GM18507 (cell line): ENCODE measurements at places on chromosomes 3 and 15.
A peak's percentile ranks its signal among the peaks of the same experiment; 100 is the strongest.

DNA sequence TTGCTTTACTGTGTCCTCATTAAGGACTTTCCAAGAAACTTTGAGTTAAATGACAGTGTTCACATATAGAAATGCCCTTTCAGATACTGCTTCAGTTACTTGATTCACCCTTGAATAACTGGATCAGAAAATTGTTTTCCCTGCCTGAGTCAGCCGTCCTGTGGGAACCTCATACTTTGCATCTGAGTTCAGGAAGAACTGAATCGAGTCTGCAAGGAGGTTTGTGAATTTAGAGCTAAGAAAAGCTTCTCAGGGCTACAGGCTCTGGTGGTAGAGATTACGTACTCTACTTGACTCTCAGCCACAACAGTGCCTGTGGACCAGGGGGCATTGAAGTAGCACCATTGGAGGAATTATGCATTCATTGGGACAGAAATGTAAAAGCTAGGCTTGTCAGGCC, 252.4 kb upstream of the C2CD4B start:
- no peak for DNase-seq

- no peak for DNase-seq
Observed at GRCh38 chr3:36666166-36666565, 98.2 kb downstream of the DCLK3 start.

GRCh38 chr3:46626039-46626438, 13.7 kb downstream of the FAM240A start:
- no peak for DNase-seq

GRCh38 chr3:22322861-22323260, 571.9 kb upstream of the ZNF385D start:
- no peak for DNase-seq

DNA sequence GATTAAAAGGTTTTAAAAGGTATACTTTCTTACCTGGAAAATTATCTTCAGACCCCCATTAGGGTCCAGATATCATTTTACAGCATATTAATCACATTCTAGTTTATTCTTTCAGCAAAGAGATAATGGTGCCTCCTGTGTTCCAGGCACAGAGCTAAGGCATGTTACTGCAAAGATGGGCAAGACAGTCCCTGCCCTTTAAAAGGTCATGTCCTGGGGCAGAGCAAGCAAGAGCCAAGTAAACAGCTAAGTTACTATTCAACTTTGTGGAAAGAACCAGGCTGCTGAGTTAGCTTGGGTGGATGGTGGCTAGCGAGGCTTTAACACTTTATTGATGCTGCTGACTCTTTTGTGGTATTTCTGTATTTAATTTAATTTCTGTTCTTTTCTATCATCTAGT, 75.0 kb downstream of the LRRC28 start:
- DNase-seq, result no peak

DNA sequence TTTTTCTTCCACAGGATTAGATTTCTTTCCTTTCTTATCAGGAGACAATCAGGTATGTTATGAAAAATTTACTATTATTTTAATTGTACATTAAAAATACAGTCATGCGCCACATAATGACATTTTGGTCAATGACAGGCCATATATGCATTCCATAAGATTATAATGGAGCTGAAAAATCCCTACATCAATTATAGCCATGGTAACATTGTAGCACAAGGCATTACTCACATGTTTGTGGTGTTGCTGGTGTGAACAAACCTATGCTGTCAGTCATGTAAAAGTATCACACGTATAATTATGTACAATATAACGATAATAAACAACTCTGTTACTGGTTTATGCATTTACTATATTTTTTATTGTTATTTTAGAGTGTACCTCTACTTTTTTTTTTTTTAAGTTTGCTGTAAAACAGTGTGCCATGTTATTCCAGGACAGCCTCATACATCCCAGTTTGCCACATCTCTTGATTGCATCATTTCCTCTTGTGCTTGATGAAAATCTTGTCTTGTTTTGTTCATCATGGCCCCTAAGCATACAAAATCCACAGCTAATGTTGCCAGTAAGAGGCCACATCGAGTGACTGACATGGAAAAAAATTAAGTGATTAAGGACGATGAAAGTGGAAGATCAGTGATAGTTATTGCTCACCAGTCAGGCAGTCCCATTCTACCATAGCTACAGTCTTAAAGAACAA, 21.4 kb downstream of the CALML4 start:
- no peak for DNase-seq

DNA sequence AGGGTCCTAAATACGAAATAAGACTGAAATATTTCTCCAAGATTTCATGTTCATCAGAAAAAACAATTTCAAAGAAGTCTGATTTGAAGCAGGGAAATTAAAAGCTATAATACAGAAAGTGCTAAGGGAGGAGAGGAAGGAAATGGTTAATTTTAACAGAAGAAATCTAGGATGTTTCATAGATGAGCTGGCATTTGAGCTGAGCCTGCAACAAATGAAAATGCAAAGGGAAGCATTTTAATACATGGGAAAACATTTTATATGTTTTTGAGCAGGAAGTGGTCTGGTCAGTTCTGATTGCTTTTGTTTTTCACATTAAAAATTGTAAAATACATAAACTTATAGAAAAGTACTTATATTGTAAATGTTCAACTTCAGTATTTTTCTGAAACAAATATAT, 17.2 kb upstream of the RAP2B start:
- no peak for DNase-seq

DNA sequence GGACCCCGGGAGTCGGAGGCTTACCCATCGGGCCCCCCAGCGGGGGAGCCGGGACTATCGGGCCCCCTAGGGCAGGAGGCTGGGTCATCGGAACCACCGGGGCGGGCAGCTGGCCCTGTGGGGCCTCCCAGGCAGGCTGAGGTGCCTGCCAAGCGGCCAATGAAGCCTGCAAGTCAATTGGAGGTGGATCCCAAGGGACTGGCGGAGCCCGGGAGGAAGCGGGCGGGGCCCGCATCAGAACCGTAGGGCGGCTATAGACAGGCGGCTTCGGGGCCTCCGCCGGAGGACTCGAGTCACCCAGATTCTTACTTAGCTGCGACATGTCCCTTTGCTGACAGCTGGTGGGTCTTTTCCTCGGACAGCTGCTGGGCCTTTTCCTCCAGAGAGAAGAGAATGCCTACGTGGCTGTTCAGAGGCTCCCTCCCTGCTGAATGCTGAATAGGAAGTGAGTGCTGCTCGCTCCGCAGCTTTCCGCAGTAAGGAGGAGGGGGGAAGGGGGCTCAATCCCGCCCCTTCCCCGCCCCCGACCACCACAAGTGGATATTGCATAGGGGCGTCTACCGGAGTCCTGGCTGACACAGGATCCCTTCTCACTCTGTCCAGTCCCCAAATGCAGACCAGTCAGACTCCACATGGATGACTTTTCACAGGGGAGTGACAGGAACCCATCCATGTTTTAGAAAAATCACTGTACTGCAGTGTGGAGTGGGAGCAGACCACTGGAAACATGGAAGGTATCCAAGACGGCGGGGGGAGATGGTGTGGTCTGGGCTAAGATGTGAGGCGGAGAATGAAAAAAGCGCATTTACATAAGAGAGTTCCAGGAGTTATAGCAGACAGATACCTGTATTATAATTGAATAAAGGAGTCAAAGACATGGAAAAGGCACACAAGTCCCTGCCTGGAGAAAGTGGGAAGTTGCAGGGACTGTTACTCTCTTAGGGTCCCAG, at the start of gene MAGEL2:
TSS of gene MAGEL2 (minus strand) at position 447 of the 950 bp plus-strand sequence. CDS start at position 322, 125 bp downstream.
- no peak for DNase-seq

DNA sequence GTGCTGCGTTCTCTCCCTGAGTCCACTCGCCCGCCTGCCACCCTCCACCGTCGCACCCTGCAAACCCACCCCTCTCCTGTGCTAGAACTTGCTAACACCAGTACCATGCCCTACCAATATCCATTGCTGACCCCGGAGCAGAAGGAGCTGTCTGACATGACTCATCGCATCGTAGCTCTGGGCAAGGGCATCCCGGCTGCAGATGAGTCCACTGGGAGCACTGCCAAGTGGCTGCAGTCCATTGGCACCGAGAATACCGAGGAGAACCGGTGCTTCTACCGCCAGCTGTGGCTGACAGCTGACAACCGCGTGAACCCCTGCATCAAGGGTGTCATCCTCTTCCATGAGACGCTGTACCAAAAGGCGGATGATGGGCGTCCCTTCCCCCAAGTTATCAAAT, 4.9 kb upstream of the ALAS1 start:
- DNase-seq, result no peak

GRCh38 chr15:29913528-29914135, 91.4 kb upstream of the TJP1 start:
- no peak for DNase-seq

GRCh38 chr3:170458285-170458684, 39.6 kb downstream of the CLDN11 start:
- no peak for DNase-seq

GRCh38 chr3:39849992-39850715, 40.7 kb downstream of the MYRIP start:
- DNase-seq, result no peak

DNA sequence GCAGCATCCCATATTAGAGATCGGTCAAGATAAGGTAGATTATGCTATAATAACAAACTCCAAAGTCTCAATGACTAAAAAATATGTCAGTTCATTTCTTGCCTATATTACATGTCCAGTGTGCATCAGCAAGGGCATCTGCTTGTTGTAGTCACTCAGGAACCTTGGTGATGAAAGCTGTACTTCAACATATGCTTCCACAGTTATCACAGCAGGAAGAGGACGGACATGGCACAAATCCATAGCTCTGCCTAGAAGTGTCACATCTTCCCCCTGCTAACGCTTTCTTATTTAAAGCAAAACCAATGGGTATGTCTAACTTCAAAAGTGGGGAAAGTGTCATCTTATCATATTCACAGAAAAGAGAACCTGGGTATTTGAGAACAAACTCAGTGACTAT, 20.0 kb upstream of the PIAS1 start:
- DNase-seq, result no peak

GRCh38 chr15:85730001-85730820, 64.5 kb downstream of the KLHL25 start:
- peak; percentile 37 for DNase-seq

- no peak for DNase-seq
Observed at GRCh38 chr15:89341316-89342005, 6.8 kb upstream of the POLG start.

DNA sequence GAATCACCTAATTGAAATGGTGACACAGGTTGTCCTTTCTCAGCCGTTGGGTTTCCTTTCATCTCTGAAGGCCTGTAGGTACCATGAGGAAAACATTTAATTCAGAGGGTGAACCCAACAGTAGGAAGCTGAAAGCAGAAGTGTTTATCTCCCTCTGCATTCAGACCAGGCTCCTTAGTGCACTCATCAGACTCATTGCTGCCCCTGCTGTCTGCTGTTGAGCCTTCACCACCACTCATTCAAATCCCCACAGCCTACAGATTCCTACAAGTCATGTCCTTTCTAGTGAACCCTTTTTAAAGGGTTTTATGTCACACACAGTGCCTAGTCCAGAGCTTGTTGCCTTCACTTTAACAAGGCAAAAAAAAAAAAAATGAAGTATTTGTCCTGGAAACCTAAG, 13.4 kb downstream of the WDR48 start:
- DNase-seq, result no peak

DNA sequence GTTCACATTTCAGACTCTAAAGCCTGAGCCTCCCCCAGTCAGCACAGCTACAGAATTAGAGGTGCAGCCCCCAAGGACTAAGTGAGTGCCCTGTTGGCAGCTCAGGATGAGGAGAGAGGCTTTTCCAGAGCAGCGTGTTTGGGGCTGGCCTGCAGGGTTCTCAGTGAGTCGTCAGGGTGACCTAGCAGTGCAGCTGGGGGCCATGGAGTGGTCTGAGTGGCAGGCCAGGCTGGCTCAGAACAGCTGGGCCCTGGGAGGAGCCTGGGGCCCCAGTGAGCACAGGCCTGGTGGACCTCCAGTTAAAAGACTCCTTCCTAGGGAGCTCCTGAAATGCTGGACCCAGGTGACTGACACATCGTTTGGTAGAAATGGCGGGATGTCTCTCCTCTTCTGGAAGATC, 108.3 kb downstream of the SLC49A4 start:
- DNase-seq, result no peak

GRCh38 chr3:40827226-40827625, 302.5 kb downstream of the ZNF621 start:
- DNase-seq, result no peak

GRCh38 chr3:73727117-73727821, 102.5 kb upstream of the PDZRN3 start:
- DNase-seq, result no peak

GRCh38 chr3:56706629-56707028, 23.6 kb upstream of the TASOR start:
- DNase-seq, result no peak

DNA sequence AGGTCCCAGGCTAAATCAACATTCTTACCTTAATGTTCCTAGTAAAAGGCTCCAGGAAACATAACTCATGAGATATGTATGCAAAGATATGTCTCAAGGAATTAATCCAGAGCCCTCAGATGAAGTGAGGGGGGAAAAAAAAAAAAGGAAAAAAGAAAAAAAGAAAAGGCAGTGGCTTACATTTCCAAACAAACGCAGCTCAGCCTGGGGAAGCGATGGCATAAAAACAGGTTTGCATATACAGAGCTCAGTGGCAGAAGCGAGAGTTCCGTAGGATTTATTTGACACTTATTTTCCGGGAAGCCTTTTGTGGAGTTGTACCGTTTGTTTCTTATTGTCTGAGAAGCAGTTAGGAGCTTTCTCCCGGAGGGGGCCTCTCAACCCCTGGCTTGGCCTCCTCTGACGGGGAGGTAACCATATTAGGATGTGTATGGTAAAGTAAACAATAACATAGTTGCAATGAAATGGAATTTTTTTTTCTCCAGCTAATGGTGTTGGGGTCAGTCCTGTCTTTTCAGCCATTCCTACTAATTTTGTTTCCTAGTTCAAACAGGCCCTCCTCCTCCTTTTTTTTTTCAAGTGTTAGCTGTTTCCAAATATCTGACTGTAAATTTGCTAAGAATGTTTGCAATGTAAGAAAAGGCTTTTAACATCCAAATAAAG, 338.6 kb downstream of the FOXP1 start:
- DNase-seq, result no peak

DNA sequence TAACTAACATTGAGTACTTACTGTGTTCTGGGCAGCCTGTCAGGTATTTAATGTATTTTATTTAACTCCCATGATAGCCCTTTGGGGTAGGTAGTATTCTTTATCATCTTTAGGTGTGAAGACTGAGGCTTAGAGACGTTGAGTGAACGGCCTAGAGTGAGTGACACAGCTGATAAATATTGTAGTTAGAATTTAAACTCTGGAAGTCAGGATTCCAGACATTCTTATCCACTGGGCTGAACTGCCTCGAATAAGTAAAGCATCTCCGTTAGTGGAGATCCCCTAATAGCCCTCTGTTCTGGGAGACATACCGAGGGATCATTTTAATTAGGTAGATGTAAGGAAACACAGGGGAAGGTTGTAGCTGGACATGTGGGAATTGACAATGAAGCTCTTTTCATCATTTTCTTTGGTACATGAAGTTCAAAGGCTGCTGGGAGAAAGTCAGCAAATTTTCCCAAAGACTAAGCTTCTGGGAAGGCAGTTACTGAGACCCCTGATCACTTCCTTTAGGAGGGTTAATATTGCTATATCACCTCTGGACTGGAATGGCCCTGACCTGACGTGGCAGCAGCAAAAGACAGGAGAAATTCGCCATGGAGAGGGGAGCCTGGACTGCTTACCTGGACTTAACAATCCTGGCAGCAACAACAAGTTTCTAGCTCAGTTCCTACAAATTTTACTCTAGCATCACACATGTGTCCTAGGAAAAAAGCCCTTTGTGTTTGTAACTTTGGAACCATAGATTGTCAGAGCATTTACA, 11.7 kb upstream of the PDCD6IP start:
- no peak for DNase-seq

- no peak for DNase-seq
Observed at GRCh38 chr15:25478313-25478712, 39.5 kb upstream of the UBE3A start.

- DNase-seq, result no peak
Observed at GRCh38 chr3:46261926-46262594, 19.8 kb downstream of the CCR3 start.
